ENCODE measurements at places on chromosomes 4 and X.

DNA sequence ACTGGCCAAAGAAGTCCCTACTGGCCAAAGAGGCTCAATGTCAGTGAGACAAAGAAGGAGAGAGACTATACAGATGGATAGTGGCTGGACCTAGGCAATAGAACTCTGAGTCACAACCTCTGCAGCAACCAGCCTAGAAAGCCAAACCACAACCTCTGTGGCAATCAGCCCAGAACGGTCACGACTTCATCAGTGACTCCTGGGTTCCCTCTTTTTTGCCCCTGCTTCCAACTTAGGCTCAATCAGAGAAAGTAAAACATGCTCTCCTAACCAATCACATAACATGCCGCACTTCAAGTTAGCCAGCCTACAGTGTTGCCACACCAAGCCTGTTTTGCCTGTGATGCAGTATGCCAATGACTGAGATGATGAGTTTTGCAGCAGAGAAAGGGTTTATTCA, 203.4 kb downstream of the ANAPC10 start:
- DNase-seq = no peak

DNA sequence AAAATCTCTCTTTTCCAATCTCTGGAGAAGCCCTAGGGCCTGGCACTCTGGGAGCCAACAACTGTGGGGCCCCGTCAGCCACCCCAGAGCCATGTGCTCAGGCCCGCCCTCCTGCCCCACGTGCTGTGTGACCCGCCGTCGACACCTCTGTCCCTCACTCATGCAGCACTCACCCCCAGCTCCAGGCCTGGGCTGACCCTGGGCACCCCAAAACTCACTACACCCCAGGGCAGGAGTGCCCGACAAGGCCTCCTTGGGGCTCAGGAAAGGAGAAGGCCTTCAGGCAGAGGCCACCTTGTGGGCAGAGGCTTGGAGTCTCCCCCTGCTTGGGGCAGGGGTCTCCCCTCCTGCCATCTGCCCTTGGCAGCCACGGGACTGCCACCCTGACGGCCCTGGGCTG, 5.7 kb downstream of the MYL5 start:
- DNase-seq = no peak

GRCh38 chrX:63746715-63747114, 38.3 kb downstream of the ARHGEF9 start:
- DNase-seq = no peak

DNA sequence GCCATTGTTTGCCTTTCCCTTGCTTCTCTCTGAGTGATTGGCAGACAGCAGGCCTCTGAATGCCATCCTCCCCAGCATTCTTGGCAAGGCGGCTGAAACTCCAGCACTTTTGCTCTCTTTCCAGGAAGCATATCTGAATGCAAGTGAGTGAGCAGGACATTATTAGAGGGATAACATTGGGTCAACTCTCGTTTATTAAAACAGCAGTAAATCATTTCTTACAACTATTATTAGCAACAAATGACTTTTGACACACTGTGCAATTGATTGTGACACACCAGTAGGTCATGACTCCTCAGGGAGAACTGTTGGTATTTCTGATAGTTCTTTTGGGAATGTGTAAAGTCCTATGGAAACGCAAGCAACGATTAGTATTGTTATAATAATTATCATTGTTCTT, 103.8 kb downstream of the EFNB1 start:
- no peak for DNase-seq

DNA sequence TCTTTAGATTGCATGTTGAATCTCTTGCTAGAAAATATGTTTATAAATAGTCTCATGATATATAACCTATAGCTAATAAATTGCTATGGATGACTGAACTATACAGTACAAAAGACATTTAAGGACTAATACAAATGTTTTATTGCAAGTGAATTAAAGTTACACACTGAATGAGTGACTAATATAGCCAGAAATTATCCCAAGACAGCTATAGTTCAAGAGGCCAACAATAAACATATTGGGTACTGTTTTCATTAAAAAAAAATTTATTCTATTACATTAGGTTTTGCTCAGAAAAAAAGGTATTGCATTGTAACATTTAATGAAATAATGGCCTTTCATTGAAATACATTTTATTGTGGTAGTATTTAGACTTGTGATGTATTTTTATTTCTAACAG, 819.1 kb downstream of the TRIML1 start:
- DNase-seq = no peak

GRCh38 chr4:158837527-158838141, 68.8 kb downstream of the FNIP2 start:
- no peak for DNase-seq

DNA sequence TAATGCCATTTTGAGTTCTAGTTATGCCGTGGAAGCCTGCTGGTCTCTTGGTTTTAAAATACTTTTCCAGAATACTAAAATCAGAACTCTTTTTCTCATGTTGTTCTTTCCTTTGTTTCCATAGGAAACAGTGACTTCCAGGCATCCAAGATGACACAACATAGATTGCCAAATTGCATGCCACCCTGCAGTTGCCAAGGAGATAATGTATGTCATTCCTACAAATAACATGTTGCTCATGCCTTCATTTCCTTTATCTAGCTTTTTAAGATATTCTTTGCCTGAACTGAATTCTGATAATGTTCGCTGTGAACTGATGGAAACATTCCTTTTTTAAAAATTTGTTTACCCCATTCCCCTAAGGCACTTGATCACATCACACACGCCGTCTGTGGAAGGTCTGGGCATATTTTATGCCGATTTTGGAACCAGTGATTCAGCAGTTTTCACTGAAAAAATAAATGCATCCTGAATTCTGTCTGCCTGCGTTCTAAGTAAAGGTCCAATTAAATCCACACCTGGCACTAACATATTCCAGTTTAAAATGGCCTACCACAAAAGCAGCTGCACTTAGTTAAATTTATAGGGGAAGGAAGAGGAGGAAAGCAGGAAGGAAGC, 38.0 kb upstream of the COX7B2 start:
- no peak for DNase-seq

DNA sequence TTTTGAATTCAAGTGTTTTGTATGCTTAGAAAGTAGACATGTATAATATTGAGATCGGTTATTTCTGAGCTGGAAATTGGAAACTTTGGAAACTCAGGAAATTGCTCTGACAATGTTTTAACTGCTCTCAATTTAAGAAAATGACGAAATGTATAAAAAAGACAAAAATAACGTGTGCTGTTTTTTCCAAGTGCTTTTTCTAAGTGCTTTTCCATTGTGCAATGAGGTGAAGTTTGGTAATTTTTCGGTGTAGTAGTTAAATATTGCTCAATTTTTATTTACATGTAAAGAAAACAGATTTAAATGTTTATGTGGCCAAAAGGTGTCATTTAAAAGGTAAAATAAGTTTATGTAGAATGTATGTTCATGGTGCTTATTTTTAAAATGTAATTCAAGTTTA, 39.4 kb upstream of the RHOH start:
- no peak for DNase-seq

GRCh38 chr4:83486457-83487129, 1.7 kb upstream of the ABRAXAS1 start:
- no peak for DNase-seq

- DNase-seq = no peak
Measured at GRCh38 chrX:13430136-13430827, 110.4 kb upstream of the ATXN3L start.

DNA sequence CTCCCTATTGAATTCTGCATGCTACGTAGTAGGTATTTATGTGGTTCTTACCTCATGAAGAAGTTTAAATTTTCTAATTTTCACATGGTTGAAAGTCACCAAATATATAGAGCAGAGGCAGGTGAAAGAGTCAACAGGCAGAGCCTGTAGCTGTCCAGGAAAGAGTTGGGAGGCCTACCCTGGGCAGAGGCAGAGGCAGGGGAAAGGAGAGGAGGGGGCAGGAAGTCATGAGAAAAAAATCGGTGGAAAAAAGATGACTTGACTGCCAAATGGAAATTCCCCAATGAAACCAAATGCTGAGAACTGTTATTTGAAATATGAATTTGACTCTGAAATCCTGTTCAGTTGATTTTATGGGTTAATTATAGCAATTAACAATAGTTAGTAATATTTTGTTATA, 23.1 kb upstream of the GPR34 start:
- no peak for DNase-seq

GRCh38 chr4:140533951-140534480, 10.0 kb downstream of the ELMOD2 start:
- DNase-seq = no peak

GRCh38 chr4:176270669-176271068, 1.6 kb upstream of the ASB5 start:
- no peak for DNase-seq

DNA sequence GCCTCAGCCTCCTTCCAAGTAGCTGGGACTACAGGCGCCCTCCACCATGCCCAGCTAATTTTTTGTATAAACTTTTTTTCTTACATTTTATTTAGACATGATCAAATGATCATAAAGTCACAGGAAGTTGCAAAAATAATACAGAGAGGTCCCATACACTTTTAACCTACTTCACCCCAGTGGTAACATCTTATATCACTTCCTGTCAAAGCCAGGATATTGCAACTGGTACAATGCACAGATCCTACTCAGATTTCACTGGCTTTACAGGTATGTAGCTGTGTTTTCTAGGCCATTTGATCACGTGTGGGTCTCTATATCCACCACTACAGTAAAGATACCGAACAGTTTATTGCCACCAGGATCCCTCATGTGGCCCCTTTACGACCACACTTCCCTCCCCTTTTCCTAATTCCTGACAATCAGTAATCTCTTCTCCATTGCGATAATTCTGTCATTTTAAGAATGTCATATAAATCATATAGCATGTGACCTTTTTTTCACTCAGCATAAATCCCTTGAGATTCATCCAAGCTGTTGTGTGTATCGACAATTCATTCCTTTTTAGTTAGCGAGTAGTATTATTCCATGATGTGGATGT, 18.0 kb downstream of the RPS6KA3 start:
- DNase-seq = no peak

- no peak for DNase-seq
Measured at GRCh38 chrX:96387801-96388200, 296.8 kb upstream of the DIAPH2 start.

DNA sequence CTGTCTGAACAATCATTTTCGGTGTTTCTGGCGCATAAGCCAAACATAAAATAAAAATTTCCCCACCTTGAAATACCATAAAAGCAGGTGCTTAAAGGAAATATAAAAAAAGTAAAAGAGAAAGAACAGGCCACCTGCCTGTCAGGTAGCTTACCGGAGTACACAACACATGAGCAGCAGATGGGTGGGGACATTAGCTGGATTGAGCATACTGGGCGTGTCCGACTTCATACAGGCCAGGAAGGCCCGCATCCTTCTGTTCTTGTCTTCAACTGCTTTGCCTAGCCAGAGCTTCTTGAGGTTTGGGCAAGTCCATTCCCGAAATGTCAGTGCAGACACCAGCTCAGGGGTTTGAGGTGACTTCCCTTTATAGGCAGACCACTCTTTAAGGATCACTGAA, 66.7 kb downstream of the FAM120C start:
- DNase-seq = no peak

- DNase-seq = no peak
Measured at GRCh38 chr4:173522951-173523395, 7.1 kb downstream of the HAND2 start.

DNA sequence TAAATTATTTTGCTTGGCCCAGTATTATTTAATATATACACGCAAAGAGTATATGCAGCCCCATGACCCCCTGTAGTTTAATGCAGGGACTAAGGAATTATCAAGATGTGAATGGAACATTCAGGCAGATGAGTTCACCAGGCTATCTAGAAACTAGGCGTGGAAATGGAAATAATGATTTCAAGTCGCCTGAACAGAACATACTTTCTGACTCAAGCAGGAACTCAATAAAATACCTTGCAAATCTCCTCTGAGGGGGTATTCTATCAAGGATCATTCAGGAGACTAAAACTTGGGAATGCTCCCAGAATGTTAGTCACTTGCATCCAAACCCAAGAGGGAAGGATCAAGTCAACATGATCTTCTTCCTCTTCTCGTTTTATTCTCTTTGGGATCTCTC, 59.6 kb upstream of the RASSF6 start:
- DNase-seq = no peak

DNA sequence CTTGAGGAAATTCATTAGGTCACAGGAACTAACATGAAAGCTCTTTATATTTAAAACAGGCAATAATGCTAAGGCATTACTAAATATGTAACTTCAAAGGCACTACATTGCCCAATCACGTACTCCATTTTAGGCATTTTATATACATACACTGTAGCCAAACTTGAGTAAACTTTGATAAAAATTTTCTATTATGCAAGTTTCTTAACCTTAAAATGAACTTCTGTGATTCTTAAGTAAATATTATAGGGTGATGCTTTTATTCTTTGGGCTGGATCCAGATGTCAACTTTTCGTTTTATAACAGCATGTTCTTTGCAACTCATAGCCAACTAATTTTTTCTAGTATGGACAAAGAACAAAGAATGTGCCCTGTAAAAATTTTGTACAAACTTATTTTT, 28.3 kb upstream of the MAP9 start:
- no peak for DNase-seq

DNA sequence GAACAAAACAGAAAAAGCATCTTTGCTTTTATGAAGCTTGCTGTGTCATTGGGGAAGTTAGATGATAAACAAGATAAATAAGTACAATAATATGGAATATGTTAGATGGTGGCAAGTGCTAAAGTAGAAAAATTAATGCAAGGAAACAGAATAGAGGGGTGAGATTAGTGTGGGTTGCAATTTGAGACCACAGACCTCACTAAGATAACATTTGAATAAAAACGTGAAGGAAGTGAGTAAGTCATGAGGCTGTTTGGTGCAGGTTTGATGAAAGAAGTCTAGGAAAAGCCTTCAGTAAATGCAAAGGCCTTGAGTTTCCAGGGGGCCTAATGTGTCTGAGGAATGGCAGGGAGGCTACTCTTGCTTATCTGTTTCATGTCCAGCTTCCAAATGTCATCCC, 102.5 kb downstream of the CFAP299 start:
- DNase-seq = no peak

GRCh38 chrX:84974803-84975202, 28.9 kb upstream of the APOOL start:
- DNase-seq = no peak

- DNase-seq = no peak
Measured at GRCh38 chr4:83172371-83172770, 57.8 kb upstream of the PLAC8 start.

DNA sequence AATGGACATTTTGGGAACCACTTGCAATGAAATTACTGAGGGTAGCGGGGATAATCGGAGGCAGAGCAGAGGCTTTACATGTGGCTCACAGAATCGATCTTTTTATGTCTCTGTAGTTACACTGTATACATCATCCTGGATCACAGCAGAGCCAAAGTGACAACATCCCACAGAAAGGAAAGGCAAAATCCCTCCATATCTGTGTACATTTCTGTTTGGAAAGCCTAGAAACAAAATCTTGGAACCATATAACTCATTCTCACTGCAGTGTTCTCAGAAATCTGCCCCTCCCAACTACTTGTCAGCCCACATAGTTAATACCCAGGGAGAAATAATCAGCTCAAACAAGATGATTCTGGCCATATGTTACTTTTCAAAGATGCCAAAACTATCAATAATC, 211.6 kb downstream of the DCLK2 start:
- DNase-seq = no peak

Measured in NK-92 treated with Interleukin-12 subunit alpha and Interleukin-12 subunit beta, amount 100 ng/mL, for 24 hours (cell line).